ENCODE measurements at places on chromosomes 12 and 14. TPM values are rescaled to one million over a fixed set of nuclear protein-coding genes. Genes with fewer than 3 reads are reported as not detected.
A peak's percentile ranks its signal among the peaks of the same experiment; 100 is the strongest.

DNA sequence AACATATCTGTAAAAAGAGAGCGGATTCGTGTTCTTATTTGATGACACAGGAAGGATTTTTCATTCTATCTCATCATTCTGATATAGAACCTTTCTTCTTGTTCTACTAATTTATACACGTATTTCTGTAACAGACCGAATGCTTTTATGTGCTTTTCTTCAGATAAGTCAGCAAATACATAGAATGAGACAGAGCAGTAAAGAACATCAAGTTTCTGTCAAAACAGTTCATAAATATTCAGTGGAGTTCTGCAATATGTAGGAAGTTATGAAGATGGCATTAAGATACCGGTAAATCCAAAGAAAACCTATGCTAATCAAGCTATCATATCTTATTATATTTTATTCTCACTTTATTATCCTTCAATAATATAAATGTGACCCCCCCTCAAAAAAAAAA, 280.6 kb downstream of the EGLN3 start:
- no peak for DNase-seq

GRCh38 chr14:61102549-61103466, 121.8 kb downstream of the SLC38A6 start:
- DNase-seq: no peak

GRCh38 chr14:54902521-54903420, at the start of gene GCH1:
TSS of gene GCH1 (minus strand) at chr14:54902826. CDS start at chr14:54902663, 163 bp downstream.
- DNase-seq: peak; percentile 14

- peak; percentile 64 for DNase-seq
These were observed 333.9 kb downstream of the ZFP36L1 start for GRCh38 chr14:68458840-68459469.

- no peak for DNase-seq
These were observed 14.4 kb downstream of the ACADS start for GRCh38 chr12:120739821-120740613.

AVPR1A gene
- 2.1 TPM for total RNA-seq

DNA sequence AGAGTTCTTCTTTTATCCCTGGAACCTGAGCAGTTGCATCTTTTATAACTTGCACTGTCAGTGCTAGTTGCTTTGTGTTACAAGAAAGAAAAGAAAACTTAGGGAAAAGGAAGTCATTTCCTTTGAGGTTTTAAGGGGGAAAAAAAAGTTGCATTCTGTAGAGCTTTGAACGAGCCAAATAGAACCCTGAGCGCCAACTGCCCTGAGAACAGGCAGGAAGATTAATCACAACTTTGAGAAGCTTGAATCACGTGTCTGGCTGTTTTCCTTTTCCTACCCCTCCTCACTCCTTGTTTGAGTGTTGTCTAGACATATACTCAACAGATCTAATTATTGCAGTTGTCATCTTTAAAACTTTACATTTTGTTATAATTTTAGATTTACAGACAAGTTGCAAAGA, 12.5 kb downstream of the PCNX1 start:
- DNase-seq: no peak

DNA sequence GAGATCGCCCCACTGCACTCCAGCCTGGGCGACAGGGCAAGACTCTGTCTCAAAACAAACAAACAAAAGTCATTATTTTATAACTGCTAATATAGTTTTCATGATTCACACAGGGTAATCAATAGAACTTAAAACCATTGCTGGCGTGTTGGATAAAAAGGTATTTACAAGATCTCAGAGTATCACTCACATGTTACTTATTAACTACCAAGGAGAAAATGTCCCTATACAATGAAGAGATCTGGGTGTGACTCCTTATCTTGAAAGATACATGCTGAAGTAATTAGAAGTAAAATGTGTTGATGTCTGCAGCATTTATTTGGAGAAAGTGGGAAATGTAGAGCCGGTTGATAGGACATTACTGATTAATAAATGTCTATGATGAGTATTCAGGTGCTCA, 57.3 kb upstream of the PIK3C2G start:
- DNase-seq: no peak

GRCh38 chr12:95908573-95908972, 33.8 kb downstream of the CCDC38 start:
- DNase-seq: no peak

DNA sequence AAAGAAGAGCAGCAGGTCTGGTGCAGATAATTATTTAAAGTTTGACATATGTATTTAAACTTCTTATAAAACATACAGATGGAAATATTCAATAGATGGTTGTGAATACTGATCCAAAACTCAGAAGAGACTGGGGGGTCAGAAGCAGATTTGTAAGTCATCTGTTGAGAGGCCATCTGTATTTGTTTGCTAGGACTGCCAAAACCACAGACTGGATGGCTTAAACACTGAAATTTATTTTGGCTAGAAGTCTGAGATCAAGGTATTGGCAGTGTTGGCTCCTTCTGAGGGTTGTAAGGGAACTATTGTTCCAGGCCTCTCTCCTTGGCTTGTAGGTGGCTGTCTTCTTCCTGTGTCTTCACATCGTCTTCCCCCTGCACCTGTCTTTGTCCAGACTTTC, 153.9 kb downstream of the LRRK2 start:
- no peak for DNase-seq

DNA sequence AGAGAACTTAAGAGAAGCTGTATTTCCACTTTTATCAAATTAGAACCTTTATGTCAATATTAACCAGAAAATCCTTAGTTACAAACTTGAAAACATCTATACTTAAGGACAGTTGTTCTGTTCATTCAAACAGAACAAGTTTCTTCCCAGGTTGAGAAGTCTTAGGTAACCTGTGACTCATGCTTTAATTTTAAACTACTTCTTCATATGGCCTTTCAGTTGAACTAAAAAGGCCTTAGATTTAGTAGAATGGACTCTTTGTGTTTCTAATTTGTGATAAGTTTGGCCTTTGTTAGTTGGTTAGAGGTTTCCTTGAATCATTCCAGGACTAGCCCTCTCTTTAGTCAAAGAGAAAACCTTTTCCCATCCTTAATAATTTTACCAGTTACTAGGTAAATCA, 274.2 kb downstream of the FUT8 start:
- DNase-seq: no peak

MVK gene
- 10.6 TPM for total RNA-seq

DNA sequence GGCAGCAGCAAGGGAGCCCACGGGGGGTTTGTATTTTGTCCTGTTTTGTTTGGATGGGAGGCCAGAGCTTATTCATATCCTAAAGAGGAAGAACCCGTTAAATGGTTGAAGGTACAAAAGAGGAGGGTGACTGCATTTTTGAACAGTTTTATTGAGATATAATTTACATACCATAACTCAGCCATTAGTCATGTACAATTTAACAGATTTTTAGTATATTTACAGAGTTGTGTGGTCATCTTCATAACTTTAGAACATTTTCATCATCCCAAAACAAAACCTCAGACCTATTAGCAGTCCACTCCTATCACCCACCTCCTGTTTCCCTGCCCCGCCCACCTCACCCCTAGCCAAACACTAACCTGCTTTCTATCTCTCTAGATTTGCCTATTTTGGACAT, 12.6 kb downstream of the NRDE2 start:
- DNase-seq: no peak

SOCS2 gene
- total RNA-seq: 14.9 TPM

DNA sequence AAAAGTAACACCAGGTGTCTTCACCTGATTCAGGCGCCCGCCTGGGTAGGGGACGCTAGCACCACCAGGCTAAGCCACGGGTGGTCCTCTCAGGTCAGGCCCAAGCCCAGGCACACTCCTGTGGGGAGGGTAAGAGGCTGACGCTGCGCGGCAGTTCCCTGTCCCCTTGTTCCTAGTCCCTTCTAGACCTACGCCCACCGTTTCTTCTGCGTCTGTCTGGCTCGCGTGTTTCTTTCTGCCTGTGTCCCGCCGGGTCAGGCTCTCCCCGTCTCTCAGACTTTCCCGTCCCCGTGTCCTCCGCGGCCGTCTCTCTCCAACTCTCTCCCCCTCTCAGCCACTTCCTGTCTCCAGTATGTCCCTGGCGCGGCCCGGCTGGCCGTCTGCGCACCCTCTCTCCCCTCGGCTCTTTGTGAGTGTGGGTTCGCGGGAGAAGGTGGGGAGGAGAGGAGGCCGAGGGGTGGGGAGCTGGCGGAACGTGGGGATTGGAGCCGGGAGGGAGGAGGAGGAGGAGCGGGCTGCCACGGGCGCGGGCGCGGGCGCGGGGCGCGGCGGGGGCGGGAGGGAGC, 3.1 kb upstream of the TNS2 start:
- DNase-seq: peak; percentile 86

GRCh38 chr12:9651265-9651729, 18.2 kb upstream of the CLEC2D start:
- DNase-seq: no peak

GRCh38 chr12:4938900-4939299, 29.2 kb downstream of the KCNA1 start:
- DNase-seq: no peak

- no peak for DNase-seq
These were observed 46.2 kb upstream of the MED13L start for GRCh38 chr12:116323406-116324386.

ZNF664 gene
- total RNA-seq: 18.1 TPM

GRCh38 chr14:104852280-104852663, 12.8 kb upstream of the CEP170B start:
- no peak for DNase-seq

GRCh38 chr12:27305673-27306456, 26.8 kb upstream of the BMAL2 start:
- DNase-seq: no peak

DNA sequence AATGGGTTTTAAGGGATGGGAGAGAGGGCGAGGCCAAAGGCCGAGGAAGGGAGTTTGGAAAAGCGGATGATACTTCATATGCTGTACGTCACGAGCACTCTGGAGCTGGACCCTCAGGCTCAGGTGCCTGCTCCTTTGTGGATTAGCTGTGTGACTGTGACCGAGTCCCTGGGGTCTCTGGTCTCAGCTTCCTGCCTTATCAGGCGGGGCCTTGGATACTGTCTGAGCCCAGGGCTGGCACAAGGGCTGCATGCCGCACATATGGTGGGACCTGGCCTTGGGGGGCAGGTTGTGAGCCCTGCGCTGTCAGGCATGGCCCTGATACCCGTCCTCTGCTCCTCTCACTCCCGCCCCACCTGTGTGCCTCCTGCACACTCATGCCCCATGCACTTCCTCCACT, 95.3 kb downstream of the ADGRD1 start:
- no peak for DNase-seq

ACSS3 gene
- 6.7 TPM for total RNA-seq

DNA sequence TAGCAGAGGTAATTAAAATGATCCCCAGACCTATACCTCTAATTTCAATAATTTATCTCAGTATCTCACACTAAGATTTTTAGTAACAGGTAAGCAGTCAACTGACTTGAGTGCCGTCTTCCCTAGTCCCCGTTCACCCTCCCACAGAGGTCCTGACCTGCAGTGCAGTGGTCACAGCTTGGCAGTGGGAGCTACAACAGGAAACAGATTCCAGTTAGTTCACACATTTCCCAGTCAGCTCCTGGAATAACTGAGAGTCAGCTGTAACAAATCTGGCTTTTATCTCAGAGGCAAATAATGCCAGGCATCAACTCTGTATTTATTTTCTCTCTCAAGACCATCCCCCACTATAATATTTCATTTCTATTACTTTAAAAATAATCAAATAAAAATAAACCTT, 308.2 kb downstream of the ATP23 start:
- DNase-seq: no peak
